A549 treated with ZK216348 at 1 μM for 4 hours (cell line): ENCODE measurements at places on chromosomes 6 and 20. TPM values are rescaled to one million over a fixed set of nuclear protein-coding genes. Genes with fewer than 3 reads are reported as not detected.

The ZKSCAN3 gene
- total RNA-seq, result 1.7 to 2.2 TPM (median 2.0 TPM) in 5 replicates

The ZSCAN31 gene
- total RNA-seq, result 1.6 to 2.4 TPM (median 1.8 TPM) in 5 replicates

The NFATC2 gene
- 7.0 to 9.8 TPM (median 7.2 TPM) in 5 replicates for total RNA-seq

The RNF144B gene
- 0.14 to 0.99 TPM (median 0.34 TPM) in 5 replicates for total RNA-seq
